ENCODE measurements at places on chromosomes 2 and 18.

DNA sequence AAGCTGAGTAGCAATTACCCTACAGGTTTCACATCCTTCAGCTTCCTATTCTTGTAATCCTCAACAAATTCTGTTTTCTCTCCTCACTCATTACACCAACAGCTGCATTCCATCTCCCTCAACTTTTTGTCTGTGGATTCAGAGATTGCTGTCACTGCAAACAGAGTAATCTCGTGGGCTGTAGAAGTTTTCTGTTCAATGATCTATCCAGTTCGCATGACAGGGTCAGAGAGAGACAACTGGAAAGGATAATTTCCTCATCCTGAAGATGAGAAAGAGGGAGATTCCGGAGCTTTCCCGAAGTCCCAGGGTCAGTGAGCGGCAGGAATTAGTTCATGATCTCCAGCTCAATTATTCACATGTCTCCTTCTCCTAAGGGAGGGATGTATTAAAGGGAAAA is 75.7 kb downstream of the MYO5B start:
- DNase-seq: no peak

GRCh38 chr2:9095226-9095625 is 91.7 kb upstream of the MBOAT2 start:
- no peak for DNase-seq

- DNase-seq: peak; percentile 28
Measured at GRCh38 chr2:43399515-43400264, 173.3 kb upstream of the ZFP36L2 start.

DNA sequence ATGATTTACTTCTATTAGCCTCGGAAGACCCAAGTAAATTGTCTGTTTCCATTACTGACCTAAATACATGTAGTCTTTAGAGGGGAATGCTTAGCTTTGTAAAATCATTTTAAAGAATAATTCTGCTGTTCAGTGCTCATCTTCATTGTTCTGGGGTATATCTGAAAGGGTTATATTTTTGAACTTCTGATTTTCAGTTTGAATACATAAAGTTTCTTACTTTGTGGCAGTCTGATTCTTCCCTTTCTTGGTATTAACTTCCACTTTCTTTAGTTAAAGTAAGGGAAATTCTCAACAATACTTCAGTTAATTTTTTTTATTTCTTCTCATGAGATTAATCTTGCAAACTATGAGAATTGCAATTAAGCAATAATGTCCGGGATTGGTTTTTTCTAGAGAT is 148.4 kb downstream of the DOCK10 start:
- DNase-seq: no peak

DNA sequence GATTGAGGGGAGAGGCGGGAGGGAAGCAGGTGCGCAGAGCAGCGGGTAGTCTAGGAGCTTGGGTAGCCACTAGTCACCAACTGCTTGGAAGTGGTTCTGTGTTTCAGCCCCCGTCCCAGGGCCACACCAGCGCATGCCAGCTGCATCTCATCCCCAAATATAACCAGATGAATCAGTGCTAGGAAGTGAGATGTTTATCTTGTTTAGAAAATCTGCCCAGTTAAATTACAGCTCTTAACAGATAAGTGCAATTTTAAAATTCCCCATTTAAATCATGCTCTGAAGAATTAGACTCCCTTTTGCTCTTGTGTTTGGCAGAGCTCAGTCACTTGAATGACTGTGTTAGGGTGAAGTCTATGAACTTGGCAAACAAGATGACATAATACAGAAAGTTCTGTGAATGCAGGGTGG is 193.8 kb downstream of the SEPTIN10 start:
- no peak for DNase-seq

- no peak for DNase-seq
Measured at GRCh38 chr18:22279741-22280452, 110.5 kb downstream of the GATA6 start.

DNA sequence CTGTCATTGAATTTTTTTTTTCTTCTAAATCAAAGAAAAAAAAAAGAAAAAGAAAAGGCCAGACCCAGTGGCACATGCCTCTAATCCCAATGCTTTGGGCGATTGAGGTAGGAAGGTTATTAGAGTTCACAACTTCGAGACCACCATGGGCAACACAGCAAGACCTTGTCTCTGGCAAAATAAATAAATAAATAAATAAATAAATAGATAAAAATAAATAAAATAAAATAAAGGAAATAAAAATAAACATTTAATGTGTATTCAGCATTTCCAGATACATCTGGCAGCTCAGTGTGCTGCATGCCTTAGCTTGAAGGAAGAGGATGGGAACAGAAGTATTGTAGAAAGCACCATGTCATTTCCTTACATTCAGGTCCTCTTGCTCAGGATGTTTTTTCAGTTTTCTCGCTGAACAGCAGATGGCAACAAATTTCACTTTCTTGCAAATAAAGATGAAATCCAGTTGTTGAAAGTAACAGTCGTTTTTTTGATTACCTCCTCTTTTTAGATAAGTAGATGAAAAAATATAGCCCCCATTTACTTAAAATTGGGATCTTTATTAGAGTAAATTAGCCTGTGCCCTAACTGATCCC is 25.7 kb upstream of the FAM178B start:
- DNase-seq: peak; percentile 43

- DNase-seq: peak; percentile 27
Measured at GRCh38 chr2:164430166-164430783, 191.0 kb downstream of the GRB14 start.

GRCh38 chr2:122859260-122859659 is 1103.8 kb downstream of the TSN start:
- no peak for DNase-seq

- DNase-seq: no peak
Measured at GRCh38 chr2:130728007-130728454, 839 bp upstream of the GPR148 start.

- no peak for DNase-seq
Measured at GRCh38 chr18:44227501-44227900, 453.2 kb upstream of the SETBP1 start.

- DNase-seq: no peak
Measured at GRCh38 chr2:4909346-4910009, 782.7 kb upstream of the SOX11 start.

GRCh38 chr2:41414486-41415230 is 633.2 kb upstream of the PKDCC start:
- peak; percentile 35 for DNase-seq

DNA sequence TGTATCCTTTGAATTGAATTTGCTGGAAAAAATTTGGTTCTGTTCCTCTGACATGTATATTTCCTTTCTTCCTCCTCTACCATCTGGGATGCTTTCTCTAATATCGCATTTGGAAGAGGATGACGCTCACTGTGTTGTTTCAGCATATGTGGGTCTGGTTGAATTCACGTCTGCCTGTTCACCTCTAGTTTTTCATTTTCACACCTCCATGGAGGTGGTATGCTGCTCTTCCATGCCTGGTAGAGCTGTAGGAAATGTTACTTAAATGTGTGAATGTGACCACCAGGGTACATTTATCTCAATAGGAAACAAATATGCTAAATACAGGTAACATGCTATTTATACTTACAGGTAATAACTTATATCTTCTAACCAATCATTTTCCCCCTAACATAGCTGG is 44.5 kb downstream of the TSHZ1 start:
- DNase-seq: no peak

DNA sequence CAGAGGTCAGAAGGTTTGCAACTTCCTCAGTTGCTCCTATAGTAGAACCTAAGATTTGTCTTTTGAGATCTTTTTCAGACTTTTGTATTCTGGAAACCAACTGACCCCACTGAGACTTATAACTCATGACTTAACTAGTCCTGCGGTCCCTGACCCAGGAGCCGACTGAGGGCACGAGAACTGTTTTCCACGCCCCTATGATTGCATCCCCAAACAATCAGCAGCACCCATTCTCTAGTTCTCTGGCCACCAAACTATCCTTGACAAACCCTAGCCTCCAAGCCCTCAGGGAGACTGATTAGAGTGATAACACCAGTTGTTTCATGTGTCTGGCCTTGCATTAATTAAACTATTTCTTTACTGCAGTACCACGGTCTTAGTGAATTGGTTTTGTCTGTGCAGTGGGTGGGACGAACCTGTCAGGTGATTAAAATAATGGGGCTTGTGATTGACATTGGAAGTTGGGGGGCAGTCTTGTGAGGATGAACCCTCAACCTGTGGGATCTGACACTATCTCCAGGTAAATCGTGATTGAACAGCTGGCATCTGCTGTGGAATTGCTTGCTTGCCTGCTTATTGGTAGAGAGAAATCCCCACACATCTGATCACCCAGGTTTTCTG is 95.7 kb downstream of the B3GNT2 start:
- DNase-seq: no peak

- DNase-seq: no peak
Measured at GRCh38 chr2:234483568-234484251, 13.2 kb downstream of the ARL4C start.

GRCh38 chr2:170467568-170468422 is 247.3 kb upstream of the SP5 start:
- DNase-seq: peak; percentile 7

DNA sequence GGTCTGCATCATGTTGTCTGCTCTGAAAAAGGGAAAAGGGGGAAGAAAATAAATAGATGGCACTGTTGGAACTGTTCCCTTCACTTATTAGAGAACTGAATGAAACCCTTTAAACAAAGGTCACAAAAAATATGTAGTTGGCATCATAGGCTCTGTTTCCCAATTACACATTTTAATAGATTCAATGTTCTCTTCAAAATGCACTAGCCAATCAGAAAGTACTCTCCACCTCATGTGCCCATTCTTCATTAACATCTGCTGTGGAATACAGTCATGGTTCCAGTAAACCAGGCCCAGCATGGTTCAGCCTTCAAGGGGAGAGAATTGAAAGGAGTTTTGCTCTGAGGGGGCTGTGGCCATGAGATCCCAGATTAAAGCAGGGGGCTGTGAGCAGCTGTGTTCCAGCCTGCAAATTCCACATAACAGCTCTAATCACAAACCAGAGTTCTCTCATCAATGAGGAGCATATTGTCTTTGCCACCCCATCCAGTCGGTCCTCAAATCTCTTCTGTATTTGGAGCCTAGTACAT is 165.9 kb upstream of the CREB1 start:
- no peak for DNase-seq

DNA sequence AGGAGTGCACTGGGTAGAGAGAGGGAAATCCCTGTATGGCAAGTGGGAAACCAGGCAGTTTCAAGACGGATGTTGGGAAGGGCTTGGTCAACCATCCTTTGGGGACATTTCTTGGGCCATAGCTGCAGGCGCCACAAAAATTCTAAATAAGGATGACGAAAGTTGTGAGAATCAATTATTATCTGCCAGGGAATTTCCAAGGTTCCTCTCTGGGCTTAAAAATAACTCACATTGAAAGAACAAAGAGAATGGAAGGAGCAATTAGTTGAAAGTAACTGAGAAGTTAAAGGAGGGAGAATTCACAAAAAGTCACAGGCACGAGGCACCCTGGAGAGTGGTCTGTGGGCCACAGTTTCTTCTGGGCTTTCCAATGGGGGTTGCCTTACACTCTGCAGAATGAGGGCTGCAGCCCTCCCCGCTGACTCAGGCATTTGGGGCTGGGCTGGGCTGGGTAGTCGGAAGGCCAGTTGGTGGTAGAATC is 195.7 kb downstream of the SMAD7 start:
- DNase-seq: no peak

- DNase-seq: no peak
Measured at GRCh38 chr2:72127401-72128058, 20.1 kb downstream of the CYP26B1 start.

GRCh38 chr2:1995081-1995480 is 250.8 kb upstream of the PXDN start:
- DNase-seq: no peak

DNA sequence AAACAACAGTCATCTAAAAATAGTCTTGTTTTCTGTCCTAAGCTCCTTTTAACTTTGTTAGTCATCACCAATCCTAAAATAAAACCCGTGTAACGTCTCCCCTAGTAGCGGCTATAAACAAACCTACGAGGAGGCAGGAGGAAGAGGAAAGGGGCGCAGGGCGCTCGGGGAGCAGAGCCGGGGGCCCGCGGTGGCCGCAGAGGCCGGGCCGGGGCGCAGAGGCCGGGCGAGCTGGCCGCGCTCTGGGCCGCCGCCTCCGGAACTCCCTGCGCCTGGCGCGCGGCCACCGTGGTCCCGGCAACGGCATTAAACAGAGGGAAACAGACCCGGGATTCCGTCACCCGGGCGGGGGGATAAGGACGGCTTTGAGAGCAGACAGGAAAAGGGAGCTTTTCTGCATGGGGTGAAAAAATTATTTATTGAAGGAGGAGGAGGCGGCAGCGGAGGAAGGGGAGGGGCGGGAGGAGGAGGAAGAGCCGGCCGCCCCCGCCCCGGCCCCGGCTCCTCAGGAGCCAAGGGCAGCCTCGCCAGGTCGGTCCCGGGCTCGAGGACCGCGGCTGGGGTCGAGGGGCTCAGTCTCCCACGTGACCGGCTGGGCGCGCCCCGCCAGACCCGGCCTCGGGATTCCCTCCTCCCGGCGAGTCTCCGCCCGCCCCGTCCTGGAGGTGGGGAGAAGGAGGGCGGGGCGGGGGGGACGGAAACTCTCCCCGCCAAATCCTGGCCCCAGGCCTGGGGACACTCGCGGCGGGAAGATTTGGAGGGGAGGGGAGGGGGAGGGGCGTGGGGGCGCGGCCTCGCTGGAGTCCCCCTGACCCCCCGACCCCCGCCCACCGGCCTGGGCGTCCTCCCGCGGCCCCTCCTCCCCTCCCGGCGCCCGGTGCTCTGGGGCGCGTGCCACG is 1.8 kb upstream of the NFATC1 start:
- peak; percentile 70 for DNase-seq

DNA sequence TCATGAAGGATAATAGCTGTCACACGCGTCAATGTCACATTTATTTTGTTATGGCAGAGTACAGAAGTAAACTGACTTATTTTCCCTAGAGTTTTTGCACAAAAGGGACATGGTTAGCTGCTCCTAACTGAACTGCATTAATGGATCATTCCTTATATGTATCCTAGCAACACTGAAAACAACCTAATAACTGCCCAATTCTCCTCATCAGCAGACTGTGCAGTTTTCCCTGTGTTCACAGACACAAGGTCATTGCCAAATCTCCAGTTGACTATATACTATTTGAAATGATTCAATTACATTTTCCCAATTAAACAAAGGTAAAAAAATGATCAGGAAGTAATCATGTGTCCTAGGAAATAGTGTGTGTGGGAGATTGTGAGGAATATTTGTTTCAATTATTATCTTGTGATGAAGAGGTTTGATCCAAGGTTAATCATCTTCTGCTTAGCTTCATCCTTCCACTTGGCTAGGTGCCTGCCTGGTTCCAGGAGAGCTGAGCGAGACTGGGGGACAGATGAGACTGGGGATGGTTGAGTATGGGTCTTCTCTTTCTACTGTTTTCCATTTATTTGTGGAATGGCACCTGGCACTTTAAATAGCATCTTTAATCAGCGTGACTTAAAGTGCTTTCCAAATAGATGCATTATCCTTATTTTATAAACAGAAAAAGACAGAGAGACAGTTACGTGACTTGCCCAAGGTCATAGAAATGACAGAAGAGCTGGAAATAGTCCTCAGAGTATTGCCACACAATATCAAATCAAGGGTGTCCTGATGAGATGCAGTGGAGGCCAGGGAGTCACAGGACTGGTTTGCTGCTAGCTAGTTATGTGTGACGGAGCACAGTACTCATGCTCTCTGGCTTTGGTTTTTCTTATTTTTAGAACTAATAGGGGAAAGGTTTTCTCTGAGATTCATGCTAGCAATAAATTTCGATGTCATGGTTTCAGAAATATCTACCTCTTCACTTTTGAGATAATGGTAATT is 335.6 kb downstream of the PIK3C3 start:
- no peak for DNase-seq

- DNase-seq: no peak
Measured at GRCh38 chr2:157315901-157316300, 9.7 kb downstream of the ERMN start.

Measured in stromal cell of bone marrow (primary cell).